ENCODE measurements at places on chromosomes 3 and 15.

- H3K27me3 ChIP-seq, result no peaks in the 10 kb centered on the region
- DNase-seq, result no peak
- H3K27ac ChIP-seq, result no peak overlapping the region
- no peaks in the 10 kb centered on the region for H3K36me3 ChIP-seq
Measured at GRCh38 chr3:193711166-193711485, 118.1 kb downstream of the OPA1 start.

DNA sequence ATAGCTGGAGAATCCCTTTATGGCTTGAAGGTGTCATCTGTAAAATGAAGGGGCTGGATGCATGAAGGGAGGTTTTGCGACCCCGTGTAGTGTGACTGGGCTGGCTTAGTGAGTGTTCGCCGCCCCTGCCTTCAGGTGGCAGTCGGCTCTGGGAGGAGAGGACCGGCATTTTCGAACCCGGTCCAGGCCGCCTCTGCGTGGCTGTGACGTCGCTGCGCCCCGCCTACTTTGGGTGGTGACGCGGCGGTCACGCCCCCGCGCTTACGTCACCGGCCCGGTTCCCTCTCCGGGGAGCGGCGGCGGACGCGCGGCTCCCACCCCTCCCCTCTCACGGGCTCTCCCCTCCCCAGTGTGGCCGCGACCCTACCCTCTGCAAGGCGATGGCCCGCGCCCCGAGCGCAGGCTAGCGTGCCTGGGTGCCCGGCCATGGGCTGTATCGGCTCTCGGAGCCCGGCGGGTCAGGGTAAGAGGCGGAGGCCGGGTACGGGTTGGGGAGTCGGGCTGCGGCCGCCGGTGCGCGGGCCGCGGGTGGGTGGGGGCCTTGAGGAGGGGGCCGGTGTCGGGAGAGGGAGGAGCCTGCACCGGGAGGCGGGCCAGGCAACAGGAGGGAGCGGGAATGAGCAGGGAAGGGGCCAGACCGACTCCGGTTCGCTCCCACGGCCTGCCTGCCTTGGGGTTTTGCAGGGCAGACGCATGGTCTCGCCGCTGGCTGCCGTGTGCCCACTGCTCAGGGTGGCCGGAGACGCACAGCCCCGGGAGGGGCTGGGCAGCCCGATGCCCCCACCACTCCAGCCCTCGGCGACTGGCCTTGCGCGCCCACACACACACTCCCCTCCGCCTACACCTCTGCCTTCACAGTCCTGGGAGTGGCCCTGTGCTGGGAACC lies 1.5 kb upstream of the FAM131A start:
- H3K4me1 ChIP-seq, result peaks cover 16% of the 10 kb centered on the region
- peak overlapping the region; percentile 100 for H3K27ac ChIP-seq
- peak; percentile 94 for DNase-seq

GRCh38 chr3:177410730-177411129 lies 213.4 kb upstream of the TBL1XR1 start:
- H3K4me3 ChIP-seq, result no peak overlapping the region
- H3K36me3 ChIP-seq, result no peaks in the 10 kb centered on the region
- H3K4me1 ChIP-seq, result no peaks in the 10 kb centered on the region
- no peak overlapping the region for H3K27ac ChIP-seq
- no peaks in the 10 kb centered on the region for H3K27me3 ChIP-seq

DNA sequence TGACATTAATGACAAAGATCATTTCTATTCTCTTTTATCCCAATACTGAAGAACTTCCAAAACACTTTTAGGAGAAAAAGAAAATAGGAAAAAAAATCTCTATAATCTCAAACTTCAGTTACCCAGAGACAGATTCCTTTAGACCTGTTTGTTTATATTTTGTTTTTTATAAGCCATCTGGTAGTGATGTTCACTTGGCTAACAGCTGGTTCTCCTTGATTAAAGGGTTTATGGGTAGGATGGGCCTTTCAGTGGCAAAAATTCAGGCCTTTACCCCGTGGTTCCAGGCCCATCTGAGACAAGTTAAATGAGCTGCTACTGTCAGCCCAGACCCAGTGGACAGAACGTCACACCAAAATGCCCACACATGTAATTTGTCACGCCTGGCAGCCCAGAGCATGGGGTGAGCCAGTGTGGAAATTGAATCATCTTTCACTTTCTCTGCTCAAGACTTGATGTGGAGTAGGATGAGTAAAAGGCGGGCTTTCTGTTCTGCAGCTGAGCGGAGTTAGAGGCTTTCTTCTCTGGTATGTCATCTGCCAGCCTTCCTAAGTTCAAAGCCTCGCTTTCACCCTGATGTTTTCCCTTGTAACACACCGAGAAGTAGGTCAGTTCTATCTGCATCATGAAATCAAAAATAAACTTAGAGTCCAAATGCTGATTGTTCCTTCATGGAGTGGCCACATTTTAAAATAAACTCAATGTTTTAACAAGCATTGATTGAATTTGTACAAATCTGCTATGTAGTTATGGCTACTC lies 62.5 kb upstream of the SKOR1 start:
- no peaks in the 10 kb centered on the region for H3K27me3 ChIP-seq
- peak overlapping the region; percentile 16 for H3K27ac ChIP-seq
- H3K4me1 ChIP-seq, result peaks cover 16% of the 10 kb centered on the region
- no peaks in the 10 kb centered on the region for H3K36me3 ChIP-seq

DNA sequence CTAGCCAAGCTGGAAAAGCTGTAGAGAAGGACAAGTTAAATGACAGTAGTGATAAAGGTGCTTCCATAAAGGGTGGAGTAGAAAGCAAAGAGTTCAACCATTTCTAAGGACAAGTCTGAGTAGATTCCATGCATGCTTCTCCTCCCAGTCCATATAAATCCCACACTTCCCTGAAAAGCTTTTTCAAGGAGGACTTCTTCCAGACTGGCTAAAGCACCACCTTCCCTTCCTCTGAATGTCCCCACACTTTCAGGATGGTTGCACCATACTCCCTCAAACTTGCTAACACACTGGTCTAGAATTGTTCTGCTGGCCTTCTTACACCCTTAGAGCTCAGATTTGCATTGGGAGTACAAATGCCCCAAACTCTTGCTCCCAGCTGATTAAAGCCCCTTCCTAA lies 40.9 kb downstream of the FBN1 start:
- H3K4me1 ChIP-seq, result no peaks in the 10 kb centered on the region
- no peak overlapping the region for H3K27ac ChIP-seq
- H3K36me3 ChIP-seq, result no peaks in the 10 kb centered on the region
- H3K27me3 ChIP-seq, result no peaks in the 10 kb centered on the region
- no peak overlapping the region for H3K4me3 ChIP-seq

DNA sequence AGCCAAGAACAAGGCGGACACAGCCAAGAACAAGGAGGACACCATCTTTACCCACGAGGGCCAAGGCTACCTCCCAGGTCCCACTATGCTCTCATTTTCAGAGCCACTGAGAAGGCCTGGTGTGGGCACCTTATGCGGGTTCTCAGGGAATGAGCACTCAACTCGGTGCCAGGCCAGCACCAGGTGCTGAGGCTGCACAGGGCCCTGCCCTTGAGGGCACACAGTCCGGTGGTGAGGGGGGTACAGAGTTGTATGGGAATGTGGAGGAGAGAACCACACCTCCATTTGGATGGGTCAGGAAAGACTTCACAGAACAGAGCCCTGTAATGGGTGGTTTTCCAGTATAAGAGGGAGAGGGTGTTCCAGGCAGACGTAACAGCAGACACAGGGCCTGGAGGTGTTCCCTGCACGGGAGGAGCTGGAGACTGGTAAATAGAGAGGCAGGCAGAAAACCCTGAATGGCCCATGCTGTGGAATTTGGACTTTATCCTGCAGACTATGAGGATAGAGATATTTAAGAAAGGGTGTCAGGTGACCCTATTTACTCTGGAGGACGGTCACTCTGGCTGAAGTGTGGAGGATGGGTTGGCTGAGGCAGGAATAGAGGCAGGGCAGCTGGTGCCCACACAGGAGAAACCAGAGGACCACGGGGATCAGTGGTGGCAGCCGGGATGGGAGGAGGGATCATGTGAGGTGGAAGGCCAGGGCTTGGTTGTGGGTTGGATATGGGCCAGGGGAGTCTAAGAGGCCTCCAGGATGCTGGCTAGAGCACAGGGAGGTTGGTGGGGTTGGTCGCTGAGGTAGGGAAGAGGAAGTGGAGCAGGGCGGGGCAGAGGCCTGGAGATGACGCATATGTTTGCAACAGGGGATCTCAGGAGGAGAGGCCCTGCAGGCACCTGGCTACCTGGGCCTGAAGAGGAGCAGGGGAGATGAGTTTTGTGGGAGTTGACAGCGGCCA lies 34.6 kb downstream of the CRABP1 start:
- DNase-seq, result peak; percentile 85
- peak overlapping the region; percentile 98 for H3K27ac ChIP-seq
- no peak overlapping the region for H3K4me3 ChIP-seq
- no peaks in the 10 kb centered on the region for H3K36me3 ChIP-seq

DNA sequence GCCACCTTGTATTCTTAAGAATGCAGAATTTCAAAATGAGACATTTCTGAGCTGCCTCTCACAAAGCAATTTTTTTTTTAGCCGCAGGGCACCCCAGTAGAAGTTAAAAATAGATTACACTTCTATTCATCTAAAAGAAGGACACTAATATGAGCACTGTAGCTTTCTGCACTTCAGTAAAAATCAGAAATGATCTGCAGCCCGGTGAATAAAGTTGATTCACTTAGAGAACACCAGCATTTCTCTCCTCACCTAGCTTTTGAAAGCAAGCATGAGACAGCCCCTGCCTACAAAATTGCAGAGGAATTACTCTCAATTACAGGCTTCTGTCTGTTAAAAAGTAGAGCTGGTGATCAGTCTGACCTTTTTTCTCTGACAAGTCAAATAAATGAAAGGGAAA lies 1062.4 kb downstream of the FHIT start:
- H3K27ac ChIP-seq, result no peak overlapping the region
- no peak for DNase-seq
- no peaks in the 10 kb centered on the region for H3K4me1 ChIP-seq

Measured in hepatocyte (in vitro differentiated cells).